ENCODE measurements at places on chromosomes 5 and 9.
A peak's percentile ranks its signal among the peaks of the same experiment; 100 is the strongest.

DNA sequence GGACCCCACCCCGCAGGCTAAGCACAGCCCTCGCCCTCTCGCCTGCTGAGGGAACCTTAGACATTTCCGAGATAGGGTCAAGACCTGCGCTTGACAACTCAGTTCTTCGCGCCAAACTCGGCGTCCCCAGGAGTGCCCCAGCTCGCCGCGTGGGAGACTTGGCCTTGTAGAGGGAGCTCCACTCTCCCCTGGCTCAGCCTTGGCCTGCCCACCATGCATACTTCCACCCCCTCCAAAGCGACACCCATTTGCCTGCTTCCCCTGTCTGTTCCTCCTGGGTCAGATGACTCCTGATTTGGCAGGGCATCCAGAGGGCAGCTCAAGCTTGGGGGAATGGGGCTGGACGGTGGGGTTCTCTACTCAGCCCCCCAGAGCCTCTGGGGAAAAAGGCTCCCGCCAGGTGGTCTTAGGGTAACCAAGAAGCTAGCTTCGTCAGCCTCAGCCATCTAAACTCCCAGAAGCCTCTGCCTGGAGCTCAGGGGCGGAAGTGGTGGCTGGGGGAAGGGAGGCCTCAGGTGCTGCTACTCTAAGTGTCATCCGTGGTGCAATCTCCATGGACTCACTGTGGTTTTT is 560 bp downstream of the DOCK2 start:
- DNase-seq = peak; percentile 69

DNA sequence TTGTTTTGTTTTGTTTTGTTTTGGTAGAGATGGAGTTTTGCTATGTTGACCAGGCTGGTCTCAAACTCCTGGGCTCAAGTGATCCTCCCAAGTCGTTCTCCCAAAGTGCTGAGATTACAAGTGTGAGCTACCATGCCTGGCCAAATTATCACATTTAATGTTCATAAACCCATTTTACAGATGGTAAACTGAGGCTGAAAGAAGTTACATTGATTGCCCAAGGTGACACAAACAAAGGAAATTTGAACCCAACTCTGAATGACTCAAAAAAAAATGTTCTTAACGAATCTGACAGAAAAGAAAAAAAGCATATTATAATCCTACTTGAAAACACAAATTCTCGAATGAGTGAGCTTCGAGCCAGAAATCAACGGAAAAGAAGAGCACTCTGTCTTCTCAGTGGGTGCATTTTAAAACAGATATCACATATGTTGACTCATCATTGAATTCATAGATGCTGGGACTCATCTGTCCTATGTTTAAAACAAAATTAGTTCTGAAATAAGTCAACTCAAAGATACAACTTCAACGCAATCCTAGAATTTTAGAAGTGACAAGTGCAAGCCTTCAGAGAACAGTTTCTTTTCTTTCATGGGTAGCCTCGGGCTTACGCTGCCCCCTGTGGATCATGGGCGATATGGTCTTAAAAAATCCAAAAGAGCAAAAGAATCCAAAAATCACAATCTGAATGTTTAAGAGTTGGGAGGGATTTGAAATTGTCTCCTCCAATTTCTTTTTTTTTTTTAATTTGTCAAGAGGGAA is 28.4 kb downstream of the TIMD4 start:
- peak; percentile 7 for DNase-seq

DNA sequence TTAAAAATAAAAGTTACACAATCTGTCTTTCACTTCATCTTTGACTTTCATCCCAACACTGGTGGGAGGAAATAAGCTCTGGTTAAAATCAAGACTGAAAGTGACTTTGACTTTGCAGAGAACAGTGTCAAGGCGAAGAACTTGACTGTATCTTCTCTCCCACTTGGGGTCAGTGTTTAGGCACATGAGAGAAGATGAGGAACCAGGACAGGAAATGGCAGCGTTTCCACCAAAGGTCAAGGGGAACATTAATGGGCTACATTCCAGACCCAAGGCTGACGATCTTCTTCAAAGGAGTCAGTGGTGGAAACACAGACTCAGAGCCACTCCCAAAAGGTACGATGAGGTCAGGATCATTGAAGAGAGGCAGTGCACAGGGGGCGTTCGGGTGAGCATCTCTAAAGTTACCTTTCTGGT is 409.5 kb downstream of the ARHGEF28 start:
- no peak for DNase-seq

- no peak for DNase-seq
Observed at GRCh38 chr5:116930616-116931015, 356.0 kb upstream of the SEMA6A start.

DNA sequence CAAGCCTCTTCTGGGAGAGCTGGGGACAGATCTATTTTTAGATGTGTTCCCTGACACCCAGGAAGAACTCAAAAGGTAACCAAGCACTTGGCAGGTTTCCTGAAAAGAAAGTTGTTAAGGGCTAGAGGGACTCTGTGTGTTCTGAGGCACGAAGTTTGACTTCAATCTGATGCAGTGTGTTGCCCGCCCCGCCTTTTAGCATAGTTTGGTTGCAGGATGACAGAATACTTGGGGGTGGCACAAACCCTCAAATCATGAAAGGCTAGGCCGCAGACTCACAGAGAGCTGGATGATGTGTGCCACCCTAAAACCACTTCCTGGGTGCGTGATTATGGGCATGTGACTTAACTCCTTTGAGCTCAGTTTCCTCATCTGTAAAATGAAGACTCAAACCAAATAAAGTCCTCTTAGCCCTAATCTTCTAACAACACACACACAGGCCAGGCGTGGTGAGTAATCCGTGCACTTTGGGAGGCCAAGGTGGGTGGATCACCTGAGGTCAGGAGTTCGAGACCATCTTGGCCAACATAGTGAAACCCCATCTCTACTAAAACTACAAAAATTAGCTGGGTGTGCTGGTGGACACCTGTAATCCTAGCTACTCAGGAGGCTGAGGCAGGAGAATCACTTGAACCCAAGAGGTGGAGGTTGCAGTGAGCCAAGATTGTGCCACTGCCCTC is 12.8 kb upstream of the NDFIP1 start:
- DNase-seq = peak; percentile 50

GRCh38 chr9:134968011-134968822 is 50.5 kb upstream of the FCN1 start:
- no peak for DNase-seq

- DNase-seq = no peak
Observed at GRCh38 chr9:135815413-135815812, 91.9 kb downstream of the CAMSAP1 start.

- DNase-seq = no peak
Observed at GRCh38 chr9:91714020-91714806, 235.8 kb downstream of the ROR2 start.

DNA sequence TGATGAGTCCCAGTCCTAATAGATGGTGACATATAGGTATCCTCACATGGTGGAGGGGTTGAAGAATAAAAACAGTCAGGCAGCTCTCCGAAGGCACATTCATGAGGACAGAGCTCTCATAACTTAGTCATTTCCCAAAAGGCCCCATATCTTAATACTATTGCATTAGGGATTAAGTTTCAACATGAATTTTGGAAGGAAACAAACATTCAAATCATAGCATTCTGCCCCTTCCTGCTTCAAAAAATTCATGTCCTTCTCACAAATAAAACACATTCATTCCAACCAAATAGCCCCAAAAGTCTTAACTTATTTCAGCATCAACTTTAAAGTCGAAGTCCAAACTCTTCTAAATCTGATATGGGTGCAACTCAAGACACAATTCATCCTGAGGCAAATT is 277.2 kb upstream of the NR4A3 start:
- no peak for DNase-seq

DNA sequence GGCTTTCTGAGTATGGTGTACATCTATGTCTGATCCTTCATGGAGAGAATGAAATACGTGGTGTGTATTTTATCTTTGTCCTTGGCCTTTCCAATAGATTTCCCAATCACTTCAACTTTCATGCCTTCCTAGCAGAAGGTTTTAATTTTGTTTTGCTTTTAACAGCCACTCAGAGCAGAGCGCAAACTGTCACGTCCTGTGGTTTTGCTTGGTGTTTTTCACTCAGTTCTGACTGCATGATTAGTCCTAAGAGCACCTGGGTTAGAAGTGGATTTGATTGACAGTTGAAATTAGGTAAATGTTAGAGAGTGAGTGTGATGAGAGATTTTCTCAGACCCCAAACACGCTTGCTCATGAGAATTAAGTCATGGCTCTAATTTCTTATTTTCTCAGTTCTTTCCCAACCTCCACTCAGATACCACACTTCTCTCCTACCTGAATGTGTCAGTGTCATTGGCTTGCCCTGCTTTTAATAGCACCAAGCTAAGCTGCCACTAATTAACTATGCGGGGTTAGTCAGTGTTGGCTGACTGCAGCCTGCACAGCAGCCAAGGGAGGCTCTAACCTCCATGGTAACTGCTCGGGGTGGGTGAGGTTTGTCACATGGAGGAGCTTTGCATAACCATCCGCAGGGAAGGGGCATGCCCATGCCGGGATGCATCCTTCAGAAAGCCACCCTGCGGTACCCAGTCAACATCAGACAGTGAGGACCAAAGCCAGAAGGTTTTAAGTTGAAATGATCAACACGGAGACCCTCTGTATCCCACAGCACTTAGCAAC is 173.4 kb downstream of the NR3C1 start:
- DNase-seq = peak; percentile 7

GRCh38 chr5:105134328-105134727 is 1571.7 kb upstream of the NUDT12 start:
- no peak for DNase-seq

GRCh38 chr5:164951570-164951969 is 1446.2 kb downstream of the MAT2B start:
- no peak for DNase-seq

DNA sequence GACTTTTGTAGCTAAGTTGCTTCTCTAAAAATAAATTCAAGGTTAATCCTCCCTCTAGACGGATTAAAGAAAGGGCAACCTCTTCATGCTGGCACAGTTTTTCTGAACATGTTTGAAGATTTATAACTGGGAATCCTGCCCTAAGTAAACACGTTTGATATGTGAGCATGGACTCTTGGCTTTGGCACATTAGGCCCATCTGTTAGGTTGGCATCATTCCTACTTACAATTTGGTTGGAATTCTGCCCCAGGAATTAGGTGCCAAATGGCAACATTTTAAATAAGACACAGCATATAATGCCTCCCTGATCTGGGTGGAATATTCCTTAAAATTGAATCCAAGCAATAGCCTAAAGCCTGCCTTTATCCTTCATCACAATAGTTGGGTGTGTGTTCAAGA is 372.3 kb upstream of the CDH18 start:
- no peak for DNase-seq

DNA sequence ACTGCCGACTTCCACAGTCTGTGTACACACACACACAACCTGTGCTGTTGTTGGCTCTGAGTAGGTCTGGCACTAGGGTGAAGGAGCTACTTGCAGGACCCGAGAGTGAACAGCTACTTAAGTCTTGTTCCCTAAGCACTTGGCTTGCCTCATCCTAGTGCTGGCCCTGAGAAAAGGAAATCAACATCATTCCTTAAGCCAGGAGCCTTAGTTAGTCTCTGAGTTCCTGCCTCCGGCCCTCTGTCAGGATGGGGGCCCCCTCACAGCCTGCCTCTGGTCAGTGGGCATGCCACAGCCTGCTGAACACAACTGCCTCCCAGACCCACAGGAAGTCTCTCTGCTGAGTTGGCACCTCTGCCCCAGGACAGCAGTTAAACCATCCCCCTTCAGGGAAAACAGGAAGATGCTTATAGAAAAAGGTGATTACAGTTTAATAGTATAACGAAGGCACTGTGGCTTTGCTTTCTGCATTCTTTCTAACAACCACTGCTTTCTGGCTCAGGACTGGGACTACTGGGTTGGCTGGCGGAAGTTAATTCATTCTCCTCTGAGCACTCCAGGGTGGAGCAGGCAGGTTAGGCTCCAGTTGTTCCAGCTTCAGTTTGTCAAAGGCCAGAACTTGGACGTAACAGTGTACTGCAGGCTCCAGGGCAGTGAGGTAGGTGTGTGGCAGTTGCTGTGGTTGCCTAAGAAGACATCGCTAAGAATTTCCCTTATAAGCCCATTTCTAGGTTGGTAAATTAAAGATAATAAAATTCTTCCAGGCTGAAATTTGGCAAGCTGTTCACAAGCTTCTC is 2.8 kb downstream of the MAMDC2 start:
- no peak for DNase-seq

- DNase-seq = no peak
Observed at GRCh38 chr5:39713250-39713916, 288.6 kb upstream of the DAB2 start.

- DNase-seq = no peak
Observed at GRCh38 chr5:156476678-156477077, 149.7 kb downstream of the SGCD start.

GRCh38 chr9:91084896-91085516 is 276.7 kb downstream of the AUH start:
- DNase-seq = no peak

- DNase-seq = no peak
Observed at GRCh38 chr9:3359048-3359692, 166.6 kb downstream of the RFX3 start.

- no peak for DNase-seq
Observed at GRCh38 chr5:169848271-169848670, 132.0 kb downstream of the INSYN2B start.

- no peak for DNase-seq
Observed at GRCh38 chr9:93295456-93296076, 111.6 kb downstream of the WNK2 start.

- DNase-seq = no peak
Observed at GRCh38 chr5:150394131-150394530, 18.6 kb downstream of the CD74 start.

- DNase-seq = no peak
Observed at GRCh38 chr5:160435532-160435931, 13.9 kb downstream of the PTTG1 start.

DNA sequence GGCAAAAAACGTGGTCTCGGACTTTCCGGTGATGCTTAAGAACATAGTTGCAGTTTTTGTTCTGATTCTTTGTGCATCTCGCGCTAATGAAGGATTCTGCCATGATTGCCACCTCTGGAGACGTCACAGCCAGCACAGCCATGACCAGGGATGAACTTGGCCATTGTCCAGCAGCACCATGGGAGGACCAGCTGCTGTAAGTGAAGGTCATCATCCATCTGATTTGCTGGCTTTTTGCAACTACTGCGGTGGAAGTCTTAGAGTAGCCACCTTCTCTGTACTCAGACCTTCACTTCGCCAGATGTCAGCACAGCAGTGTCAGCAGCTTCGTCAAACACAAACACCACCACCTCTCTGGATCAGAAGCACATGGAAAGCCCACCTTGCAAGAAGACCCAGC is 45.7 kb downstream of the NSUN2 start:
- no peak for DNase-seq

DNA sequence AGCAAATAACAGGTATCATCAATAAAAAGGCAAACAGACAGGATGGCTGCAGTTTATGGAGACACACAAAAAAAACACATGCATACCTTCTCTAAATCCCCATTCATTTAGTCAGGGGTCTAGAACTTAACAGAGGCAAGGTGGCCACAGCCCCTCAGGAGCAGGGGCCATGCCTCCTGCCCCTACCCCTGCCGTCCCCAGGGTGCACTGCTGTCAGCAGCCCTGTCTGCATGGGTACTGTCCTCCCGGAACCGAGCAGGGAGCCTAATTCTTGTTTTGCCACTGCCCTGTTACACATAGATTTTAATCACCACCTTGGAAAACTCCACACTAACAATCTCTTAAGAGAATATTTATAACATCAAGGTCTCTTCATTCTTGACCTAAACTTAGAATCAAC is 39.0 kb downstream of the ADAMTS12 start:
- no peak for DNase-seq

Data from activated CD4-positive, CD25-positive, alpha-beta regulatory T cell (primary cell).